ENCODE measurements at places on chromosomes 2 and 18.

- DNase-seq: no peak
These were observed 425.9 kb upstream of the SLC8A1 start for GRCh38 chr2:40877734-40878288.

DNA sequence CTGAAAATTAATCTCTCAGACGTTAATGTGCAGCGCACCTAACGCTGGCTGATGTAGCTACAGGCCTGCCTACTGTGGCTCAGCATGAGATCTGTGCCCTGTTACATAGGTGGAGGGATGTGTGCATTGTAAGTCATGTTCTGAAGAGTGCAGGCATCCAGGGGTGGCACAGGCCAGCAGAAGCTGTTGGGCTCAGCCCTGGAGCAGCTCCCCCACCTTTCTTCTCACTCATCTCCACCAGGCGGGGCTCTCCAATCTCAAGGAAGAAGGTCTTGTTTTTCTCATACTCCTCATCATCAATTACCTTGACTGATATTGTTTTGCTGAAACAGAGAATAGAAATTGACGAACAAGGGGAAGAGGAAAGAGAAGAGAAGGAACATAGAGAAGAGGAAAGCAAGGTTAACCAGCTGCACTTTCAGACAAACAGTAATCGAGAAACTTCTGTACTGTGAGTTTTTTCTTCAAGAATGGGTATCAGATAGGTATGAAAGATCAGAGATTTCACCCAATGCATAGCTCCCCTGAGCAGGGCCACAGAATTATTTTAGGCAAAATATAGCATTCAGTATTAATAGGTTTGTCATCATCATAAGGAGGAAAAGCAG, 273.6 kb downstream of the SLC8A1 start:
- DNase-seq: no peak

- peak; percentile 8 for DNase-seq
These were observed 50.0 kb downstream of the RBBP8 start for GRCh38 chr18:22983175-22983574.

GRCh38 chr2:234091883-234092282, 41.4 kb downstream of the SPP2 start:
- DNase-seq: no peak

GRCh38 chr2:188280811-188281222, 10.9 kb upstream of the GULP1 start:
- DNase-seq: no peak

DNA sequence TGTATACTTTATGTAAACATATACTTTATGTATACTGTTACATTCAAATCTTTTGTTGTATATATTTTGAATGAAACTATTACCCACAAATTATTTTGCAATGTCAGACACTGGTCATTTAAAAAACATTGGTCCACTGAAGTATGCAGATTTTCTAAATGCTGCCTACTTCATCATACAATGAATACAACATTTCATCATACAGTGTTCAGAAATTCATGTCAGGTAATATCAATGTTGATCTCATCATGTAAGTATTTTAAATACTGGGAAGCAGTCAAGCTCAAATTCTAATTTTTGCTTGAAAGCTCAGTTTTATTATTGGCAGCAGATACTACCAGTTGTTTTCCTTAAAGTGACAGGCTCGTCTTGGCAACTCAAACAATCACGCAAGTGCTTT, 2.9 kb upstream of the STAT4 start:
- DNase-seq: no peak
